ENCODE measurements at places on chromosomes 3 and 15.

GRCh38 chr3:24367664-24368264 lies 126.9 kb downstream of the THRB start:
- DNase-seq = no peak

DNA sequence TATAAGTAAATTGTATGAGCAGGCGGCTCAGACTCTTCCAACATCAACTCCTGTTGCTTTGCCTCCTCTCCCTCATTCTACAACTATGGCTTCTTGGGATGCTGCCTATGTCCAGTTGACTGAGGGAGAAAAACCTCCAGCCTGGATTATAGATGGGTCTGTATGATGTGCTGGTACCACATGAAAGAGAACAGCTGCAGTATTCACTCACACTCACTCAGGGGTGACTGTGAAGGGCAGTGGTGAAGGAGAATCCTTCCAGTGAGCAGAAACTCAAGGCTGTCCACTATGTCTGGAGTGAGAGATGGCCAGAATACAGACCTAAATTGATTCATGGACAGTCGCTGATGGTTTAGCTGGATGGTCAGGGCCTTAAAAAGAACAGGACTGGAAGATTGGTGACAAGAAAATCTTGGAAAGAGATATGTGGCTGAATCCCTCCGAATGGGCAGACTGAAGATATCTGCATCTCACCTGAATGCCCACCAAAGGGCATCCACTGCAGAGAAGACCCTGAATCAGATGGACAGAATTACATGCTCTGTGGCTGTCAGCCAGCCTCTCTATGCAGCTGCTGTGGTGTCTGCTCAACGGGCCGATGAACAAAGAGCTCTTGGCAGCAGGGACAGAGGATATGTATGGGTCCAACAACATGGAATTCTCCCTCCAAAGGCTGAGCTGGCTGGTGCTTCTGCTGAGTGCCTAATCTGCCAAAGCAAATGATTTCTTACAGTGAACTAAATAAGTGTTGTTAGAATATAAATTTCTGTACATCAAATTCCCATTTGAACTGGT lies 1.9 kb upstream of the BCL2L10 start:
- DNase-seq = peak; percentile 48

DNA sequence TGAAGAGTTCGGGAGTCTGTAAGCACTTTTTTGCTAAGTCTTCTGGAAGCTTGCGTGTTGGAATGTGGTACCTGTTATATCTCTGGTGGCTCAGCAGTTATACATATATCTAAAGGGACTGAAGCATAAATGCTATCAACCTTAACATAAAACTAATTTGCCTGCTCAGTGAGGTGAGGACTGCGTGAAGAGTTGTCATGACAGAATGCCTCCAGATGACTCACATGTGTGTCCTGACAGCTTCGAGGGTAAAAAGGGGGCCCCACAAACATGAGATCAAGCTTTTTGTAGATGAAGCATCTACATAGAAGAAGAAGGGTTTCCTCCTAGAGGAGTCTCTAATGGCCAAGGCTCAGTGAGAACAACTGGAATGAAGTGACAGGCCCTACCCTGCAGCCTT lies 88.8 kb upstream of the C3orf80 start:
- no peak for DNase-seq

GRCh38 chr3:71926262-71926600 lies 141.3 kb upstream of the PROK2 start:
- DNase-seq = no peak

DNA sequence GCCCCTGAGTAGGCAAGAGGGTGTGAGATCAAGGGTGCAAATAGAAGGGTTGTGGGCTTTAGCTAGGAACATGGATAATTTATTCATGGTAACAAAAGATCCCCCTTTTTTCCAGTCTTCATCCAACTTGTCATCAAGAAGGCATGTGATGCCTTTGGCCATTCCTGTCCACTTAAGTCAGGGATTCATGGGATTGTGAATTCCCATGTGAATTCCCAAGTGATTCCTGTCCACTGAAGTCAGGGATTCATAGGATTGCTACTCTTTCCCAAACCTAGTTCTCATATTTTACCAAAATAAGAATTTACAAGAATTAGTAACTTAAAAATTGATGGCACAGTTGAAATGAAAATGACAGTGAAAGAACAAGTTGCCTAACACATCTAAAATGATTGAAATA lies 40.8 kb downstream of the HMG20A start:
- DNase-seq = no peak

DNA sequence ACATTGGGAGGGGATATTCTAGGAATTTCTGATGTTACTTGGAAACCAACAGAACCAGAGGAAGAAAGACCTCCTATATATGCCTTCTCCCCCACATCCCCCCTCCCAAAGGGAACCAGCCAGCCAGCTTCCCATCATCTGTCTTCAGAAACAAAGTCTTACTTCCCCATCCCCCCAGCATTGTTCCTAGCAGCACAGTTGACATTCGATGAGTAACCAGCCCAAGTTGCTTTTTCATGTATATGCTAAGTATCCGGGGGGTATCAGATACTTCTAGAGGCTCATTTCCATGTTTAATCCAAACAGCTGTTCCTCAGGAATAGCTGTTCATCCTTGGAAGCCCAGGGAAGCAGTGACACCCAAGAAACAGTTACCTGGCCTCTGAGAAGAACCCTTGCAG lies 16.0 kb downstream of the RMDN3 start:
- no peak for DNase-seq

GRCh38 chr3:187767266-187768012 lies 22.2 kb upstream of the BCL6 start:
- no peak for DNase-seq

DNA sequence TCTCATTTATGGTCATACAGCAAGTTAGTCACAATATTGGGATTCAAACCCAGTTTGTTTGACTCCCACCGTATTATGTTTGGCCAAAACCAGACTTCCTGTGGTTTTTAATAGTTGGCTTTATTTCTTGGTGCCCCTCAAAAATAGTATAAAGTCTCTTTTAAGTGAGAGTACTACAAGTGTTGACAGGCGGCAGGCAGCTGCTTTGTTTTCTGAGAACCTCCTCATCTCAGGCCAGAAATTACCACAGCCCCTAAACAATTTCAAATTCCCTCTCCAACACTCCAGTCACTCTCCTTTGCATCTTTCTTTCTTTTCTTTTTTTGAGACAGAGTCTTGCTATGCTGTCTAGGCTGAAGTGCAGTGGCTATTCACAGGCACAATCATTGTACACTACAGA lies 121.5 kb downstream of the POLR2M start:
- no peak for DNase-seq

GRCh38 chr3:194201953-194202666 lies 66.2 kb downstream of the HES1 start:
- no peak for DNase-seq

GRCh38 chr15:78046796-78047341 lies 30.6 kb downstream of the TBC1D2B start:
- DNase-seq = no peak

- no peak for DNase-seq
These were observed 603.7 kb upstream of the ALCAM start for GRCh38 chr3:104763007-104763406.

DNA sequence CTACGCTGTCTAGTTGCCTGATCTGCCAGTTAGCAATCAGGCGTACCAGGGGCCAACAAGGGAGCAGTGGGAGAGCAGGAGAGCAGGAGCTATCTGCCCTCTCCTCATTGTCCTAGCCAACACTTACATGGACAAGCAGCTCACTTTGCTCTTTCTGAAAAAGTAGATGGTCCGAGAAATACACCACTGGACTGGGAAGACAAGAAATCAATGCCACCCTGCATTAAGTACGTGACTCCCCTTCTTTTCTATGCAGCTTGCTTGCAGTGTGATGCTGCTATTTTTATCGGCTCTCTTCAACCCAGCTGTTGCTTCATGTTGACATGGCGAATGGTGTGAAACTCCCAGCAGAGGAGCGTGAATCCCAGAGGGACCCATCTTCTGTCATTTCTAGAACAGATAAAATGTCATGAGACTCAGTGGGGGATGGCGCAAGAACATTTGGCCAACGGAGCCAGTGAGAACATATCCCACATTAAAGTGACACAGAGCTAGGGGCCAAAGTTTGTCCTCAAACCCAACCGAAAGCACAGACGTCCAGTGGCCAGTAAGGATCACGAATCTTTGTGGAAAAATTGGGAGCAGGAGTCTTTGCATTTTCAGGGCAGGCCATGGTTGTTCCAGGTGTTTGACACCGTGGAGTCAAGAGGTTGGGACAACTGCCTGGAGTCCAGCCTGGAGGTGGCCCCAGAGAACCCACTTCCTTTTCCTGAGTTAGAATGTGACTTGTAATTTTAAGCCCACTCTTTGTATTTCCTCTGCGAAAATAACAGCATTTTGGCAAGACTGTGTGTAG lies 53.7 kb upstream of the MEF2A start:
- no peak for DNase-seq

- DNase-seq = no peak
These were observed 769.4 kb upstream of the GOLIM4 start for GRCh38 chr3:168865022-168865551.

DNA sequence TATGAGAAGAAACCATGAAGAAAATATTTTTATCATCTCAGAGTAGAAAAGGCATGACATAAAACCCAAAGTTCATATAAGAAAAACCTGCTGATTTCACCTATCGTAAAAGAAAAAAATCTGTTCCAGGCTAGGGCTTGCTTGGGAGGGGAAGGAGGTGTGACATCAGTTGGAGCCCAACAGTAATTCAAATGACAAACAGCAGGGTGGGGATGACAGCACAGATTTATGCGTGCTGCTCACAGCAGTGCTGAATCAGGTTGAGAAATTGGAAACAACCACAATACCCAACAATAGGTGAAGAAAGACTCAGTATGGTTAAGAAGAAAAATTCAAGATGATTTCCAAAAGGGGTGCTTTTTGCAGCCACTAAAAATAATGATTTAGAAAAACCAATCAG lies 172.4 kb downstream of the PDE8A start:
- no peak for DNase-seq

DNA sequence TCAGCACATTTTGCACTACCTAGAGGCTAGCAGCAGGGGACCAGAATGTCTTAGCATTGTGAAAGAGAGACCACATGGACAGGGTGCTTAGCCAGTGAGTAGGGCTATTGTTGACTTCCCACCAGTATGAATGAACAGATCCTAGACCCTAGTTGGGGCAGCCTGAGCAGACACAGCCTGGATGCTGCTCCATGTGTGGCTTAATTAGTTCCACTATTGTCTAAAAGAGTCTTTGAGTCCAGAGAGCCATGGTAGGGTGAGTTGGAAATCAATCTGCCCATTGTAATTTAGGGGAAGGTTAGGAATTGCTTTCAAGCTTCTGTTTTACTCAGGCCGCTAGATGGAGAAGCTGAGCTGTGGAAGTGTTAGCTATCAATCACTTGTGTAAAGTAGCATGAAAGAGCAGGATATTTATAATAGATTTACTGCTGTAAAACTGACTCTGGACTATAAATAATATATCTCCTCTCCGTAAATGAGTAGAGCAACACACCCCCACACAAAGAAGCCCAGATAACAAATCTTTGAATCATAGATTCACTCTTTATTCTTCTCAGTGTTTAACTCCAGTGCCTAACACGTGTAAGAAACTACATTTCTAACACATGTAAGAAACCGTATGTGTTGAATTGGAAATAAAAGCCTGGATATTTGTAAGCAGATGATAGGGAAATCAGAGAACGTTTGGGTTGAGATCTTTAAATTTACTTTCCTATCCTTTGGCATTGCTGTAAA lies 4.1 kb upstream of the GCSAM start:
- no peak for DNase-seq

DNA sequence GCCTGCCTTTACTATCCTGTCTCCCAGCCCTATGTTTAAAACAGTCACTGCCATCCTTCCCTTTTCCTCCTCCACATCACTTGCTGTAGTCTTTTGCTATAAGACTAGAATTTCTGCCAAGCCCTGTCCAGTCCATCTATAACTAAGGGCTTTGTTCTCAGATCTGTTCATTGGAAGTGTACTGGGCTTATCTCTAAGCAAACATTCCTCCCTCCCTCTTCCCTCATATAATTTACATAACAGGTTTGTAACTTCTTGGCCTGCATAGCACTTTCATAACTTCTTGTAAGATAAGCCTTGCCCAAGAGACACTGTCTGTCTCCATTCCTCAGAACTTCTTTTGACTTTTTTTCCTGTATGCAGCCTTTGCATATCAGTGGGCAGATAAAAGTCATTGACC lies 16.7 kb downstream of the TPRG1 start:
- DNase-seq = no peak

DNA sequence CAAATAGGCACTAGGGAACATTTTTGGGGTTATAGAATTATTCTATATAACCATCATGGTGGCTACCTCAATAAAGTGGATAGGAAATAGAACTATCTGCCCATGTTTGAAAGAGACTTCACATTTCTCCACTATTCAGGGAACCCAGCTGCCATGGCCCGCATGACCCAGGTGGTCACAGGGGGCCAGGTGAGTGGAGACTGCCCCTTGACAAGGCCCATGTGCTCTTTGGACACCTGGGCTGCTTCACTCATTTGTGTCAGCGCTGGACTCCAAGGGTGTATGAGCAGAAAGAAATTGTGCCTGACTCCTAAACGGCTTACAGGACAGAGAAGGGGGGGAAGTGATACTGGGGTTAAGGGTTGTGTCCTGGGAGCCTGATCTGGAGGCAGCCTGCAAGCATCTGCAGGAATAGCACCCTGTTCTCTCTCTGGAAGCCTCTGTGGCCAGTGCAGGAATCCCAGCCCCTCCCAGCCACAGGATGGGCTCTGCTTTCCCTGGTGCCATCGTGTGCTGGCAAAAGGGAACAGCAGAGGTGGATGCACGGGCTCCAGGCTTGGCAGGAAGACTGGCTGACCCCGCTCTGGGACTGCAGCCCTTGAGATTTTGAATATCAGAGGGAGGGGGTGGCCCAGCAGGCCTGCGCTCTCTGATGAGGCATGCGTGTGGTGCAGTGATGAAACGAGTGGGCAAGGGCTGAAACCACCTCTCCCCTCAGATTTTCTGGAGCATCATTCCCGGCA lies 9.1 kb upstream of the C3orf22 start:
- no peak for DNase-seq

DNA sequence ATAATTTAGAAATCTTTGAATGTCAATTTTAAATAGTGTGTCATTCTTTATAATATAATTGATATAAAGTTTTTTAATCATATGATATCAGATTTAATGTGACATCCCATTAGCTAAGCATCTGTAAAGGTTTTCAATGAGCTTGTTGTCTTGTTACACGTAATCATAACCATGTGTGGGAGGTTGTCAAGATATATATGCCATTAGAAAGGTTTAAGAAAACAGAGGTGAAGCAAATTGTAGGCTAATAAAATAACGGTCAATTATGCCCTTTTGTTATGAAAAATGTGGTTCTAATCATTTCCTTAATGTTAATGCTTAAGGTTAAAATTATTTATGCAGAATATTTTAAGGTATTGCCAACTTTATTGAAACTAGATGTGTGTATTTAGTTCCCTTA lies 56.3 kb downstream of the RSRC1 start:
- no peak for DNase-seq

- DNase-seq = no peak
These were observed 16.8 kb downstream of the LPP start for GRCh38 chr3:188170461-188171459.

DNA sequence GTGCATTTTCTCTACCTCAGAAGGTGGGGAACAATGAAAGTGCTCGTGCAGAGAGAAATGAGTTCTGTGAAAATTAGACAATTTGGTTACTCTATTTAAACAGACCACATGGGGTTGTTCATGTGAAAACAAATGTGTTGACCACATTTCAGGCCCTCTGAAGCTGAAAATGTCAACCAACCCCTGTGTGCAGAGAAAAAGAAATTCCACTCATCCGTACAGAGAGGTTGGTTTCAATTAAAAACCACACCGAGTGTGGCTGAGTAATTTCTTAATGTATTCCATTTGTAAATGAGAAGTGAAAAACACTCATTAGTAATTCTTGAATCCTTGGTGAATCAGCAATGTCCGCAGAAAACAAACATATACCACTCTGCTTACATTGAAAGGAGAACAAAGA lies 46.9 kb upstream of the SLC7A14 start:
- DNase-seq = no peak

All from Right ventricle myocardium inferior (tissue), 1 donor.